ENCODE measurements at places on chromosomes 2 and 18.

GRCh38 chr2:99868260-99868659 is 274.1 kb downstream of the AFF3 start:
- DNase-seq, result no peak

DNA sequence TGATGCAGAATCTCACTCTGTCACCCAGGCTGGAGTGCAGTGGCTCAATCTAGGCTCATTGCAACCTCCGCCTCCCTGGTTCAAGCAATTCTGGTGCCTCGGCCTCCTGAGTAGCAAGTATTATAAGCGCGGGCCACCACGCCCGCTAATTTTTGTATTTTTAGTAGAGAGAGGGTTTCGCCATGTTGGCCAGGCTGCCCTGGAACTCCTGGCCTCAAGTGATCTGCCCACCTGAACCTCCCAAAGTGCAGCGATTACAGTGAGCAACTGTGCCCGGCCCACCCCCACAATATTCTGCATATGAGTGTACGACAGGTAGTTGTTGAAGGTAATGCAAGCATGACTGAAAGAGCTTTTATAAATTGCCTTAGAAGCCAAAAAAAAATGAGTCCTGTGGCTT is 1.2 kb downstream of the WDR75 start:
- DNase-seq, result no peak

- DNase-seq, result no peak
Observed at GRCh38 chr2:47346107-47346506, 56.8 kb upstream of the MSH2 start.

GRCh38 chr2:74578408-74578807 is 23.9 kb downstream of the DOK1 start:
- DNase-seq, result no peak

GRCh38 chr2:74648009-74648443 is at the start of gene M1AP:
M1AP (minus strand) TSS chr2:74648330; CDS start chr2:74640275, 8,055 bp downstream.
- DNase-seq, result no peak

DNA sequence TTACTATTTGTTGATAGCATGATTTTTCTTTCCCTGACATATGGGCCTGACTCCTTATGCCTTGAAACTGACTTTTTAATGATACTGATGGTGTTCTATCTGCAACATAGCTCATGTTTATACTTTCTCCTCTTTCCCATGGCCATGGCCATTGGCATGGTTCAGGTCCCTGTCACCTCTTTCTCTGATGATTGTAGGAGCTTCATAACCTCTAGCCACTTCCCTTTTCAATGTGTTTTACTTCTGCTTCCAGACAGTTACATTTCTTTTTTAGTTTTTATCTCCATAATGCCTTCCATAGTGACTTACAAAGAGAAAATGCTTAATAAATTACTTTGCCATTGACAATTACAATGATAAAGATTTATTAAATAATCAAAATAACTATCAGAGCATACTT is 177.9 kb upstream of the SETBP1 start:
- no peak for DNase-seq

GRCh38 chr2:39816428-39816827 is 37.4 kb upstream of the THUMPD2 start:
- no peak for DNase-seq

DNA sequence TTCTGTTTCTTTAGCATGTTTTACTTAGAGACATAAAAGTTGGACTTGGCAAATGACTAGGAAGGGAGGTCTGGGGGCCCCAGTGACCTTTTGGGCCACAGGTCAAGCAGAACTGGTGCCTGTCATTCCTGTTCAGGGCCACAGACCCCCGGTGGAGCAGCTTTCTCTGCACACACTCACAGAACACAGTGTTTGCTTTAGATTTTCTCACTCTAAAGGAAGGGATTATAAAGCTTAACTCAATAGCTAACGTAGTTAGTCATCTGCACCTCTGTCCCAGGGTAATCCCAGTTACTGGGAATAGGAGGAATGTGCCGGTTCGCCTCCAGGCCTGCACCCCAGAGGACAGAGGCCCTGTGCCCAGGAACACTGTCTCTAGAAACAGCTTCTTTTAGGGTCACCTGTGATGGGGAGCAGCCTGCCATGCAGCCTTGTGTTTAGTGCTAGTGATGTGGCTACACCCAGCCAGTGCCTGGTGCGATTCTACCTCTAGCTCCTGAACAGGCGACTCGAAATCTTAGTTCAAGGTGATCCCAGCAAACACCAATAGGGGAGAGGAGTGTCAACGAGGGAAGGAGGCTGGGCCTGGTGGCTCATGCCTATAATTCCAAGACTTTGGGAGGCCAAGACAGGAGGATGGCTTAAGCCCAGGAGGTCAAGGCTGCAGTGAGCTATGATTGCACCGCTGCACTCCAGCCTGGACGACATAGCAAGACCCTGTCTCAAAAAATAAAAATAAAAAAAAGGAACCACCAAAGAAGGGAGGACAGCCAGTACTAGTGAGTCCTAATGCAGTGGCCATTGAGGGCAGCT is 11.6 kb downstream of the SPATA3 start:
- DNase-seq, result no peak

GRCh38 chr18:7141287-7141686 is 23.7 kb upstream of the LAMA1 start:
- no peak for DNase-seq

- no peak for DNase-seq
Observed at GRCh38 chr2:191299010-191299409, 53.8 kb downstream of the MYO1B start.

DNA sequence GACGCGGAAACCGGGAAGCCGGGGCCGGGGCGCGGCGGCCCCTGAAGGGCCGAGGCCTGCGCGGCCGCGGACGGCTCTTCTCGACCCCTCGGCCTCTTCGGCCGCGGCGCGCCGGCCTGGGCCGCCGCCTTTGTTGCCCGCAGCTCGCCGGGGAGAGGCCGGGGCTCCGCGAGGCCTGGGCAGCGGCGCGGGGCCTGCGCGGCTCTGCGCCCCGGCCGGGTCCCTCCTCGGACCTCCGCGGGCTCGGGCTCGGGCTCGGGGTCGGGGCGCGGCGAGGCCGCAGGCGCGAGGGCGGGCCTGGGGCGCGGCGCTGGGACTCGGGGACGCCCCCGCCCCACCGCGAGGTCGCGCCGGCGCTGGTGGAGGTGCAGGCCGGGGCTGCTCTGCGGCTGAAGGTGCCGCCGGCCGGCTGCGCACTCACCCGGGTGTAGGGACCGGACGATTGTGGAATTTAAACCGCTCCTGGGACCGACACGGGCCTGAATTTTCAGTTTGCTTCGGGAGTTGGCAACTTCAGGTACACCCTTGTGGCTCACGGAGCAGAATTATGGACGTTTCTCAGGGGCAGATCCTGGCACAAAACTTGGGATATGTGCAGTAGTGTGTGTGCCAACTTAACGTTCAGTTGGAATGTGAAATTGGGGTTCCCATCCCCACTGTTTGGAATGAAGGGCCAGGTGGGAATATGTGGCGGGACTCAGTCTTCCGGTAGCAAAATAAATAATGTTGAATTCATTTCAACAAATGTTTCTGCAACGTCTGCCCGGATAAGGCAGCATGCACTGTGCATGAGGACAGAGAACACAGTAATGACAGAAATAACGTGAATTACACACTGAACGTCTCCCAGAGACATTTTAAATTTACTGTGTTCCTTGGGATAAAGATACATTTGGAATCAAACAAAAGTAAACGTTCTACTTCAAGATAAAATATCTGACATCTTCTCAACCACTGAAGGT is 787 bp downstream of the SOCS6 start:
- no peak for DNase-seq

DNA sequence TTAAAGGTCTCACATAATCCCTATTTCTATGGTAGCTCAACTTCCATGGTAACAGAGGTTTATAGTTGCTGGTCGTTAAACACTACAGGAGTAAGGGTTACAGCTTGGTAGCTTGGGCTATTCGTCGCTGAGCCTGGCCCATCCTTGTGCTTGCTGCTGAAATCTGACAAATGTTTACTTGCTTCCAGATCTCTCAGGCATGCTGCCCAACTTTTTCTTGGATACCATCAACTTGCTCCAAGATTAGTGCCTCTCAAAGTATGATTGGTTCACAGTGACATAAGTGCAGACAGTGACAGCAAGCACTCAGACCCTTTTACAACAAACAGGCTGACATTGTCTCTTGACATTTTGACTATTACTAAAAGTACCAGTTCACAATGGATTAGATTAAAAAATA is 231.8 kb downstream of the KCNS3 start:
- DNase-seq, result no peak

GRCh38 chr2:144304202-144304601 is 215.7 kb downstream of the ZEB2 start:
- no peak for DNase-seq

- DNase-seq, result no peak
Observed at GRCh38 chr2:214104219-214104618, 306.6 kb upstream of the VWC2L start.

GRCh38 chr2:143607231-143608062 is 478.2 kb downstream of the ARHGAP15 start:
- no peak for DNase-seq

- no peak for DNase-seq
Observed at GRCh38 chr2:173101687-173102086, 26.0 kb downstream of the MAP3K20 start.

GRCh38 chr2:230008708-230009066 is 60.0 kb downstream of the SLC16A14 start:
- DNase-seq, result no peak

DNA sequence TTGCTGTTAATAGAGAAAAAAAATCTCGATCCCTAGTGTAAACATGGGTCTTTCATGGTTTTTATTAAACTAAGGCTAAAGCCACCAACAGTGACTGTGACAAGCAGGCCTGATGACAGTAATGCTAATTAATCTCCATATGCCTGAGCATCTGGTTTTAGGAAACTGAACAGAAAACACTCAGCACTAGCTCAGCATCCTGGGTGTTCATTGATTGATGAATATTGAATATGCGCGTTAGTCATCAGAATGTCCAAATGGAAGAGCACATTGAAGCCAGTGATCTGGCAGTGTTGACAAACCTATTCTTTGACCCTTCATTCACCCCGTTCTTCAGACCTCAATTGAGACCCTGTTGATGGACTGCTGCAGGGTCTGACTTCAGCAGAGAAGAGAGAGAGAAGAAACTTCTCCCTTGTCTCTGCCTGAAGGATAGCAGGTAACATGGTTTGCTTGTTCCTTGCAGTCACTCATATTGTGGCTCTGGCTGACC is 283.8 kb downstream of the RDH14 start:
- DNase-seq, result no peak

DNA sequence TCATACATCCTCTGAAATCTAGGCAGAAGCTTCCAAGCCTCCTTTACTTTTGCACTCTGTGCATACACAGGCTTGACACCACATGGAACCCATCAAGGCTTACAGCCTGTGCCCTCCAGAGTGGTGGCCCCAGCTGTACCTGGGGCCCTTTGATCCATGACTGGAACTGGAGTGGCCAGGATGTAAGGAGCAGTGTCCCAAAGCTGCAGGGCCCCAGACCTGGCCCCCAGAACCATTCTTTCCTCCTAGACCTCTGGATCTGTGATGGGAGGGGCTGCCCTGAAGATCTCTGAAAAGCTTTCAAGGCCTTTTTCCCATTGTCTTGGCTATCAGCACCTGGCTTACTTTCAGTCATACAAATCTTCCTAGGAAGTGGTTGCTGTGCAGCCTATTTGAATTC is 63.1 kb upstream of the NOL4 start:
- DNase-seq, result no peak

- peak; percentile 27 for DNase-seq
Observed at GRCh38 chr2:3257166-3257565, 120.5 kb downstream of the EIPR1 start.

DNA sequence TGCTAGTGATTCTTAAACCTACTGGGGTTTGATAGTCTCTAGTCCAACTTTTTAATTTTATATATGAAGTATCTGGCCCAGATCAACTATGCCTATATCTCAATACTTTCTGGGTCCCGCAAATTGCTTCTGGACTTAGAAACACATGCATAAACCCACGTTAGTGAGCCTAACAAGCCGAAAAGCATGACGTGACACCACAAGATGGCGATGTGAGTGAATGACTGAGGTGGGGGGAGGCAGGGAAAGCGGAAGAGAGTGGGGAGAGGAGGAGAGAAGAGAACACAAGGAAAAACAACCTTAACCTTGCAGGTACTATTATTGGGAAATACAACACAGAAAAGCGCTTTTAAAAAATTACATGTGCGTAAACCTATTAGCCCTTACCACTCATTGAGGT is 13.8 kb downstream of the PDIA6 start:
- DNase-seq, result no peak

DNA sequence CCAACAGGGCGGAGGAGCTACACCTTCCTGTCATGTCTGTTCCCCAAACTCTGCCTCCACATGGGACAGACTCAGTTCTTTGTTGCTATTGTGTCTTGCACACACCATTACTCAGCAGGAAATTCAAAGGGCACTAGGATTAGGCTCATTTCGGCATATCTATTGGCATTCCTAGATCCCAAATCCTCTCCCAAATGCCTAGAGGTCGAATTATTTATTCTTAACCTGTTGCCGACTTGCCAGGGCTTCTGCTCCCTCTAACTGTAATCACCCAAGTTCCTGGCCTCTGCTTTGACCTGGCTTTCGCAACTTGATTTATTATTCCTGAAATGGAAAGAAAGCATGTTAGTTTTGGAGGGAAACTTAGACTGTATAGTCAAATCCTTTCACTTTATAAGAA is 67.8 kb upstream of the ST6GAL2 start:
- no peak for DNase-seq

DNA sequence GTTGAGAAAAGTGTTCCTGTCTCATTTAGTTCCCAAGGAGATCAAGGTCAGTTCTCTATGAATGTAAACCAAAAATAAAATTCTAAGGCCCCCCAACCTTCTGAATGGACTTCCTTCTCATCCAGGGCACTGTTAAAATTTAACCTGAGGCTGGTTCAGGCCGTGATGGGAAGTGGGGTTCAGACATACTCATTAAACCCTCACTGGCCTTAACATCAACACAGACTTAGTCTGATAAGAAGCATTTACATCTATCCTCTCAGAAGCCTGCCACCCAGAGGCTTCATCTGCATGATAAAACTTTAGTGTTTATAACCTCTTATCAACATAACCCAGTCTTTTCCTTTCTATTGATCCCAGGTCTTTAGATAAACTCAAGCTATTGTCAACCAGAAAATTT is 22.4 kb downstream of the ITSN2 start:
- no peak for DNase-seq

DNA sequence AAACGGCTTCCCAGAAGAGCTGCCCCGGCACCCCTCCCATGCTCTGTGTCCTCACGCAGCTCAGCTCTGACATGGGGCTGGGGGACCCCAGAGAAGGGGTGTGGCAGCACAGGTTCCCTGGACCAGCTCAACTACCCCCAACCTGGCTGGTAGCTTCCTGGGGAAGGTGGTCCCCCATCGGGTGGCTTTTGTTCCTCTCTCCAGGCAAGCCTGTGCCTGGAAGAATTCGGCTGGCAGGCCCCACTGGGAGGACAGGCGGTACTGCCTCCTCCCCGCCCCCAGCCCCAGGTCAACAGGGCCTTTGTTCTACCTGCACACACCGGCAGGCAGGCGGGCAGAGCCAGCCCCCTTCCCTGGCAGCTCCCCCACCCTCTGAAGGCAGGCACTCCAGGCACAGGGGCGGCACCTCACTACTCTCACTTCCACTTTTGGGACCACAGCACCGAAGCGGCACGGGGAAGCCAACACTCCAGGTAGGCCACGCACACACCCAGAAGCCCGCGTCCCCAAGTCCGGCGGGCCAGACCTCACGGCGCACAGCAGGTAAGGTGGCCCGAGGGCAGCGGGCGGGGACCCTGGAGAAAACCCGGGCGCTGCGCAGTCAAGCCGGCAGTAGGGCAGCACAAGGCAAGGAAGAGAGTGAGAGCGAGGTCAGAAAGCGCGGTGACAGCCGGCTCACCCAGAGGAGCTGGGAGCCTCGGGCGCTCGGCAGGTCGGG is 1.3 kb downstream of the HS6ST1 start:
- no peak for DNase-seq

- no peak for DNase-seq
Observed at GRCh38 chr18:78739882-78740677, 239.5 kb upstream of the SALL3 start.

- no peak for DNase-seq
Observed at GRCh38 chr2:235232449-235233433, 261.1 kb upstream of the AGAP1 start.

Measured in non-pigmented ciliary epithelial cell (primary cell).